Amniotic epithelial cell (primary cell): ENCODE measurements at places on chromosomes 11 and 22.

- DNase-seq: no peak
These were observed 109.0 kb upstream of the B3GAT1 start for GRCh38 chr11:134521001-134521400.

DNA sequence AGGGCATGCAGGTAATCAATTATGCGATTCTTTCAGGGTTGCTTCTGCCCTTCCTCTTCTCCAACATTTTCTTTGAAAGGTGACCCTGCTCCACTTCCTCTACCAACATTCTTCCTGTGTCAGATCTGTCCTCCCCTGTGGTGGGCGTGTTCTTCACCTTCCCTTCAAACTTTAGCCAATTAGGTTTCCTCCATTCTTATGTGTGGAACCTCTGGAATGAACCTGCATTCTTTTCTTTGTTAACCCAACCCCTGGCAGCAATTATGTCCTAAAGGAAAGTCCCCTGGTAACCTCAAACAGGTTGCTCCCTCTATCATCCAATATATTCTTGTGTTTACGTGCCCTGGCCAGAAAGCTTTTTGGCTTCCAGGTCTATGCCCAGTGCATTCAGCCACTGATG lies 22.4 kb downstream of the KIRREL3 start:
- no peak for DNase-seq

DNA sequence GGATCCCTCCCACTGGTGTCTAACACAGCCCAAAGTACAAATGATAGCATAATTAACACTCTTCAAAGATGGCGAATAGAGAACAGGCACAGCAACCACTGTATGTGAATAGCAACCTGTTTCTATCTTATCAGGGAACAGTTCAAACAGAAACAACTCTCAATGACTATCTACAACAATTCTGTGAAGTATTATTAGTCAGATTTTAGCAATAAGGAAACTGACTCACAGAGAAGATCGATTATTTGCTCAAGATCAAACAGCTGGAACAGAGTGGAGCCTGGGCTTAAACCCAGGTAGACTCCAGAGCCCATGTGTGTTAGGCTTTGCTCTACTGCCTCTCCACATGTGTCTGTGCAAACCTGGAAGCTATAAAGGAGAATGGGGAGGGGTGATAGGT lies 88.7 kb downstream of the C11orf58 start:
- no peak for DNase-seq

GRCh38 chr22:41911001-41911611 lies 3.8 kb downstream of the SHISA8 start:
- DNase-seq: no peak

GRCh38 chr11:17699147-17700114 lies 19.9 kb upstream of the MYOD1 start:
- peak; percentile 68 for DNase-seq
